ENCODE measurements at places on chromosomes 12 and 14.

- DNase-seq = peak; percentile 54
Measured at GRCh38 chr12:120356567-120357030, 12.4 kb downstream of the MSI1 start.

GRCh38 chr14:100526632-100527031, 60.6 kb downstream of the BEGAIN start:
- DNase-seq = no peak

DNA sequence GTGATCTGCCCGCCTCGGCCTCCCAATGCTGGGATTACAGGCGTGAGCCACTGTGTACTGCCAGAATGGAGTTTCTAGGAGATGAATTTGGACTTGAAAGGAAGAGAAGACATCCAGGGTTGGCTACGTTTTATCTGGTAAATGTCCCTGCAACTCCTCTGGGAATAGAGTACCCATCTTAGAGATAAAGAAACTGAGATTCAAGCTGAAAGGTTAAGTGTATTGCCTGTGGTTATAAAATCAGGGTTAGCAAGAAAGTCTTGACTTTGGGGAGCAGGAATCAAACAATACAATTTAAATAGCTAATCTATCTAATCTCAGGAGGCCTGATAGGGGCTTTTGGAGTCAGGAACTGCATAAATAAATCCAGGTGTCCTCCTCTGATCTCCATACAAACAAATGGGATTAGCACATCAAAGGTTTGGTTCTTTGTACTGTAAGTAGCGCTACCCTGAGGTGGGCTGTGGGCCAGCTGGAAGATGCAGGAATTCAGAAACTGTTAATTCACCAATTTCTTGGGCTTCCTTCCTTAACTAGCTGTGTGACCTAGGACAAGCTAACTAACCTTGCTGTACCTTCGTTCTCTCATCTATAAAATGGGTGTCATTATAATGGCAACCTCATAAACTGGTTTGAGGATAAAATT, 45.1 kb downstream of the TBX3 start:
- no peak for DNase-seq

DNA sequence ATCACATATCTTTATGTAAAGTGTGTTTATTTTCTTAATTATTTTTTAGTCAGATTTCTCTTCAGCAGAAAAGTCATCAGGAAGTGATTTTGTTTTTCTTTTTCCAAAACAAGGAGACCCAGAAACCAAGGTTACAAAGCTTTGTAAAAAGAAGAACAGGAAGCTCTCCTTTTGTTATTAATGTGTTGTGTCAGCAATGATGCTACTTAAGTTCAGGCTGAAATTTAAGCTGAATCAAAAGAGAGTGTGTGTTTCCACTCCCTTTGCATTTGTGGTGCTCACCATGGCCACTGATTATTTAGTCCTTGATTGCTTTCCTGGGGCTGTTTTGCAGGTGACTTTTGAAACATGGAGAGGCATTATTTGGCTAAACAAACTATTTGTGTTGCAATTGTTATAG, 155.3 kb upstream of the ATP2B1 start:
- peak; percentile 42 for DNase-seq

DNA sequence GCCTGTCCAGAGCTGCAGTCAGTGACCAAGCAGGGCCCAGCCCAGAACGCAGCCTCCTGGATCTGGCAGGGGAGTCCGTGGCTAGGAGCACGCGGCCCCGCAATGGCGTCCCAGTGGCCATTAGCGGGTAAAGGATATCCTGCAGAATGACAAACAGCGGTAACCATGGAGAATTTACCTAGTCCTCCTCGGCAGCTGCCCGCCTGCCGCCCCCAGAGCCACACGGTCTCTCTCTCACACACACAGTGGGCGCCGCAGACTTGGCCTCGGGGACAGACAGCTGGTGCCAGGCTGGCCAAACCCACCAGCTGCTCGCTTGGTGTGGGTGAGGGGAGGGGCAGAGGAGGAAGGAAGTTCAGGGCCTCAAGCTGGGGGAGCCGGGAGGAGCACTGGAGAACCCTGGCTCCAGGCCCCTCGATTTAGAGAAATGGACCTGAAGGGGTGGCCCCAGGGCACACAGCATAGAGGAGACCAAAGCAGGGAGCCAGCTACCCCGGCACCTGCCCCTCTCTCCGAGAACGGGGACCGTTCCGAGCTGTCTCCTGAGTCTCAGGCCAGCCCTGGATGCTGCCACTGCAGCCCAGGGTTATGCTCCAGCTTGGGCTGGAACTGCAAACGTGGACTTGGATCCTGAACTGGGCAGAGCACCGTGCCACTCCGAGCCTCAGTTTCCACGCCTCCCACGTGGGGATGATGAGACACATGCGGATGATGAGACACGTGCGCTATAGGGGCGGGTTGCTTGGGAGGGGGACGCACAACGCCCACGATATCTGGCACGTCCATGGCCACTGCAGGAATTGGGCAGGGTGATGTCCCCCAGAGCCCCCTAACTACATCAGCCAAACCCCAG, 3.4 kb downstream of the CDK2AP1 start:
- DNase-seq = peak; percentile 61

GRCh38 chr14:60079723-60080122, 12.0 kb upstream of the PCNX4 start:
- DNase-seq = no peak

Data from inflammatory macrophage (primary cell).